Fibroblast of skin of abdomen (primary cell): ENCODE measurements at places on chromosomes 12 and 14.

GRCh38 chr14:22556021-22556989, 32.7 kb downstream of the DAD1 start:
- peak; percentile 75 for DNase-seq

DNA sequence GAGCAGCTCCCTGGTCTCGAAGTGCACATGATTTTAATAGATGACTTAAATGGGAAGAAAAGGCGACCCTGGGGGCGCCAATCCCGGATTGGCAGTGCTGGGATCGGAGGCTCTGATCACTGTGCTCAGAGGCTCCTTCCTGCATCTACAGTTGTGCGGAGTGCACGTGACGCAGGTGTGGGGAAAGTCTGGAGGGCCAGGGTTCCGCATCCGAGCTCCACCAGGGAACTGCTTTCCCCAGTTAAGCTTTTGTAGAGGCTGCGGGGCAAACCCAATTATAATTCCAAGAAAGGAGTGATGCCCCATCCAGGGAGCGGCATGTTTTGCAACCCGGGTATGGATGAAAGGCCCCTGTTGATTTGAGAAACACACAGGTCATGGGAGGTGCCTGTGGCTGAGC, 36.5 kb downstream of the ELK3 start:
- DNase-seq = no peak

- no peak for DNase-seq
Measured at GRCh38 chr12:69106482-69107118, 132.8 kb upstream of the CPSF6 start.

DNA sequence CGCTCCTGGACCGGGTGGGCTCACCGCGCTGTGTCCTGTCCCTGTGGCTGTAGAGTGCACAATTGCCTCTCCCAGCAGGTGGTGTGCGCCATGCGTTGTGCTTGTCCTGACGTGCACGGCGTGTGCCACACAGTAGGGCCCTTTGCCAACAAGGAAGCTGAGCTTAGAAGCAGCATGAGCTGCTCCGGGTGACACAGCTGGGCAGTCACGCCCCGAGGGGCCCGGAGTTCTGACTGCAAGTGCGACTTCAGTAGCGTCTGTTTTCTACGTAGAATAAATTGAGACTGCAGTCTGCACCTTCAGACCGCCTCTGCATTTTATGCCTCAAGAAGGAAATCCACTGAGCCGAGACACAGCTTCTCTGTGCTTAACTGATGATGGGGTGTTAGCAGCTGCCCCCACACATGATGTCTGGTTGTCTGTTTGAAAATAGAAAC, 81.6 kb downstream of the ADGRD1 start:
- DNase-seq = no peak

- DNase-seq = no peak
Measured at GRCh38 chr14:28589792-28590191, 176.8 kb upstream of the FOXG1 start.
